ENCODE measurements at places on chromosomes 3 and 15. TPM values are rescaled to one million over a fixed set of nuclear protein-coding genes. Genes with fewer than 3 reads are reported as not detected.

CMC1 gene
- total RNA-seq = 6.9 TPM

DNA sequence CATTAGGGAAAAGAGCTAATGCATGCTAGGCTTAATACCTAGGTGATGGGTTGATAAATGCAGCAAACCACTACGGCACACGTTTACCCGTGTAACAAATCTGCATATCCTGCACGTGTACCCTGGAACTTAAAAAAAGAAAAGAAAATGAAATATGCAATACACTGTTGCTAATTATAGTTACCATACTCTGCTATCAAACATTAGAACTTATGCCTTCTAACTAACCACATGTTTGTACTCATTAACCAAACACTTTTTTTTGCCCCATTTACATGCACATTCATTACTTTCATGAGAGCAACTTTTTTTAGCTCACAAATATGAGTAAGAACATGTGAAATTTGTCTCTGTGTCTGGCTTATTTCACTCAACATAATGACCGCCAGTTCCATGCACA lies 253.1 kb downstream of the CGGBP1 start:
- DNase-seq = no peak

PARP14 gene
- 3.7 TPM for total RNA-seq

- no peak for DNase-seq
Observed at GRCh38 chr3:161247049-161247448, 25.9 kb downstream of the NMD3 start.

DNA sequence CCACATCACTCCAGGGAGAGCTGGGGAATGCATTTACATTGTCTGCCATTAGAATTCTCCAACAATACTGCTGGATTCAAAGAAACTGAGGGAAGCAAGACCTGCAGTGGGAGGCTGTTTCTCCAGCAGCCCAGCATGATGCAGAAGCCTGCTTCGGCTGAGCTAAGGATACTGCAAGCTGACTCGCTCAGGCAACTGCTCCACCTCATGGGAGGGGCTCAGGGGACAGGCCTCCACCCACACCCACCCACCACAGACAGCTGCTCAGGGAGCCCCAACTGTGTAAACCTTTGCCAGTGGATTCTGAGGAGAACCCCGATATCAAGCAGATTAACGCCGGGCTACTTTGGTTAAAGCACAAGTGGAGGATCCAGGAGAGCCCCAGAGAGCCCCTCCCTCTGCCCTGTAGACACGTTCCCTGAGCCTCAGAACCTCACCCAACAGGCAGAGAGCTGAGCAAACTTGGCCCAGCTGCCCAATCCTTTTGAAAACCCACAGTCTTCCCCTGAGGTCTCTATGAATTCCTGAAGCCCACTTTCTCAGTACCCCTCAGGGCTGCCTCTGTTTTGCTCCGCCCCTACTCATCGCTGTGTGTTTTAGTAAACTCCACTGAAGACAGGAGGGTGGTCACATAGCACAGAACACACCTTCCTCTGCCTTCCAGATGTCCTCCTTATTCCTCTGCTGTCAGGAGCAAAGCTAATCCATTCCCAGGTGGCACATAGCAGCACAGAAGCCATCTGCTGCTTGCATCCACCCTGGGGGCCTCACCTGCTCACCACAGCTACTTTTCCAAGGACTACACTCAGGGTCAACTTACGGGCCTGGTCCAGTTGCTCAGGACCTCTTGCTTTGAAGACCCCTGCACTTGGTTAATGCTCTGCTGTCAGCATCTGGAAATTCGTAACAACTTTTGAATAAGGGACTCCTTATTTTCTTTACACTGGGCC lies 269.0 kb downstream of the ABHD5 start:
- DNase-seq = no peak

DNA sequence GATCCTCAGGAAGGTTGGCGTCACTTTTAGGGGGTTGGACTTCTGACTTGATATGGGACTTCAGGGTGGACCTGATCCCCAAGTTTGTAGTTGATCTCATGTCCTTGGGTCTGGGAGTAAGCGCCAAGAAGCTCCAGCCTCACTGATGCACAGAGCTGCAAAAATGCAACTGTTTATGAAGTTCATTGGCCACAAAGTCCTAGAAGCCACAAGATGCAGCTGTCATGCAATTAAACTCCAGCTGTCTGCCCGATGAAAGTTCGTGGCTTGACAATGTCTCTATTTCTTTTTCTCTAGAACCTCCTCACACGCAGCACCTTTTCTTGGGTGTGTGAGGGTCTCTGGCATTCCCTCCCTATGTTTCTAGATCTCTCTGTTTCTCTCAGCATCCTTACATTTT lies 9.2 kb upstream of the ACAN start:
- peak; percentile 80 for DNase-seq

- DNase-seq = peak; percentile 1
Observed at GRCh38 chr3:60953351-60953750, 297.9 kb downstream of the FHIT start.

DNA sequence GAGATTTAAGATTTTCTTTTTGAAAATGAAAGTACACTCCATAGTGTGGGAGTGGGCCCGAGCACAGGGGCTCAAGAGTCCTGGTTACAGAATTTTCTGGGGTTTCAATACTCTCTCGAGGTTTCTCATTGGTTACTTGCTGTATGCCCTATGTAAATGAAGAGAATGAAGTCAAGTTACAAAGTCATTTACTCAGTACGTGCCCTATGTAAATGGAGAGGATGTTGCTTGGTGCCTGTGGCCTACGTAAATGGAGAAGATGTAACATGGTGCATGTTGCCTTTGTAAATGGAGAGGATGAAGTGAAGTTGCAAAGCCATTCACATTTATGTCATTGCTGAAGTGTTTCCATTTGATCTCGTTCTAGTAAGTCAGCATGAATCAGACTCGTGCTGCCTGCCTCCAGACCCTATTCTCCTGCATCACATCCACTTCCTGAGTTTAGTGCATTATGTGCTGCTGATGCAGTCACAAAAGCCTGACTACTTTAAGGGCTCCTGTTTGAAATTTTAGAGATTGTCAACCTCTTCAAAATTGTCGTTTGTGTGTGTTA lies 302.0 kb downstream of the ZBBX start:
- no peak for DNase-seq

DNA sequence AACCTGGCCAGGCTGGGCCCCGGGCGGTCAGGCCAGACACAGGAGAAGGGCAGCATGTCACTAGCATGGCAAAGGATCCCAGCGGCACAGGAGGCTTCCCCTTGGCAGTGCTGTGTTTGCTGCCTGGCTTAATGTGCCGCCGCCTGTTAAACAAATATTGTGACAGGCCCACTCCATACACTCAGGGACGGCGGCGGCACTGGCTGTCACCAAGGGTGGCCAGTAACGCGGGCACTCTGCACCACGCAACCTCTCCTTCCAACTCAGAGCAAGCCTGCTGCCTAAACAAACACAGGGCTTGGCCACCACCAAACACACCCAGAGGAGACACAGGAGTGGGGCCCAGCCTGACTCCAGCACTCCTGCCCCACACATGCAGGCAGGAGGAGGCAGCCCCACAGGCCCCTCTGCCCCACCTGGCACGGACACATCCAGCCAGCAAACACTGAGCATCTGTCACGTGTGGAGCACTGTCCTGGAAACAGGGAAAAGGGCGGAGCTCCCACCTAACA lies 48.0 kb downstream of the TPRA1 start:
- DNase-seq = no peak

DNA sequence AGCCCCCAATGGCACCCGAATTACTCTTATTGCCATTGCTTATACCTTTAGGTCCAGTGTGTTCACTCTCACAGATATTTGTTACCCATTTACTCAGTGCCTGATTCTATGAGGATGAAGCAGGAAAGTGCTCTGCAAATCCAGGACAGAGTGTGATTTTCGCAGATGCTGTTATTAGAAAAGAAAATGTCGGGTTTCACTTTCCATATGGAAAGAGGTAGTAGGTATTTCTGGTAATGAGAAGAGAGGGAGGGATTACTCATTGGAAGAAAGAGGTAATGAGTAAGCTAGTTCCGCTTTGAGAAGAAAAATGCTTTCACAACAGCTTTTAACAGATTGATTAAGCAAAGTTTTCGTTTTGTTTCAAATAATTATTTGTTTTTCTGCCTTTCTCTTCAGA lies 336.3 kb upstream of the CFAP20DC start:
- no peak for DNase-seq

B3GALNT1 gene
- 3.1 TPM for total RNA-seq

GRCh38 chr3:2944628-2945027 lies 165.5 kb downstream of the IL5RA start:
- DNase-seq = no peak

- DNase-seq = peak; percentile 70
Observed at GRCh38 chr3:114624047-114624445, 330.2 kb downstream of the TIGIT start.

DNA sequence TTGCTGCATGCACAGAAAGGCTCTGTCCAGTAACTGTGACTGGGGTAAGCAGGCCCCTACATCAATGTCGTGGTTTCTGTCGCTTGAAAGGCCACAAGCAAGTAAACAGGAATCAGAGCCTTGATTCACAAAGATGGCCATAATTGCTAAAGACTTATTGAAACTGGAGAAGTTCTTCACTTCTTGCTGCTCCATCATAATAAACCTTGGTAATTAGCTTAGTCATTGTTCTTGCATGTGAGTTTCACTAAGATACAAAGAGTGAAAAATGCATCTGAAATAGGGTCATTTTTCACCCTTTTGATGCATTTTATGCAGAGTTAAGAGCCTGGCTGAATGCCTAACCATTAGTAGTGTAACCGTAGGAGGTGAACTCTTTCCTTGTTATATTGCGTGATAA lies 3.2 kb downstream of the SEMA6D start:
- DNase-seq = no peak

CA12 gene
- total RNA-seq = 5.2 TPM

ILDR1 gene
- total RNA-seq = not detected

Measured in LHCN-M2 (cell line).